ENCODE measurements at places on chromosomes 13 and 19. TPM values are rescaled to one million over a fixed set of nuclear protein-coding genes. Genes with fewer than 3 reads are reported as not detected.

The ZNF610 gene
- 0.16 TPM for total RNA-seq

- peaks cover 8% of the 10 kb centered on the region for H3K4me1 ChIP-seq
- H3K4me3 ChIP-seq: no peak overlapping the region
- no peak overlapping the region for H3K27ac ChIP-seq
- peaks cover 98% of the 10 kb centered on the region for H3K27me3 ChIP-seq
- DNase-seq: no peak
Measured at GRCh38 chr13:20175907-20176652, 15.2 kb upstream of the GJA3 start.

DNA sequence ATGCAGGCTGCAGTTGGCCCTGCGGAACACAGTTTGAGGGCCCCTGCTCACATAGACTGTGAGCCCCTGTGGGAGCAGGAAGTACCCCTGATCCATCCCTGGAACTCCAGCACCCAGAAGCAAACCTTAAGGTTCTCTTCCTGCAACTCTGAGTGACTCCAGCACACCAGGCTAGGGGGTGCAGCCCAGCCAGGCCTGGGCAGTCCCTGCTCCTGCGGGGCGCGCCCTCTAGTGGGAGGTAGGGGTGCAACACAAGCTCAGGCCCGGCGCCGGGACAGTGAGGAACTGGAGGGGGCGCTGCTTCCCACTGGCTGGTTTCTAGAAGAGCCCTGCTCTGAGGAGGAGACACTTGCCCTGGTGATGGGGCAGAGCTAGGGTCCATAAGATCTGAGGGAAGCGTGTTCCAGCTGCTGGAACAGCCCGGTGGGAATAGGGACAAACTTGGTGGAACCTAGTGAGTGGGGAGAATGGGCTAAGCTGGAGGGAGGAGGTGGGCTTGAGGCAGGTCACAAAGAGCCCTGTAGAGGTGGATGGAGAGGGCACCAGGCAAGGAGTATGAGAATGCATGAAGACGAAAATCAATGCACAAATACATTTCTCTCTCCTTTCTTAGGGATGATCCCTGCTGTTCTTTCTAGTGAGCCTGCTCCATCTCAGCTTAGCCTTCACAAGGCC lies 5.0 kb downstream of the ZSCAN5A start:
- peaks cover 21% of the 10 kb centered on the region for H3K4me1 ChIP-seq
- peak; percentile 22 for DNase-seq
- H3K4me3 ChIP-seq: no peak overlapping the region
- H3K36me3 ChIP-seq: peaks cover 5% of the 10 kb centered on the region
- no peaks in the 10 kb centered on the region for H3K27me3 ChIP-seq

GRCh38 chr13:52703482-52703881 lies 36.1 kb downstream of the CNMD start:
- H3K4me1 ChIP-seq: peaks cover 3% of the 10 kb centered on the region
- H3K27ac ChIP-seq: no peak overlapping the region
- no peaks in the 10 kb centered on the region for H3K27me3 ChIP-seq
- no peak for DNase-seq
- H3K36me3 ChIP-seq: no peaks in the 10 kb centered on the region

All from T-helper 17 cell (primary cell).